ENCODE measurements at places on chromosomes 4 and X.

- DNase-seq: no peak
These were observed 177.0 kb downstream of the CAMK2D start for GRCh38 chr4:113584407-113585150.

GRCh38 chr4:76850010-76850441, 47.9 kb downstream of the SOWAHB start:
- no peak for DNase-seq

DNA sequence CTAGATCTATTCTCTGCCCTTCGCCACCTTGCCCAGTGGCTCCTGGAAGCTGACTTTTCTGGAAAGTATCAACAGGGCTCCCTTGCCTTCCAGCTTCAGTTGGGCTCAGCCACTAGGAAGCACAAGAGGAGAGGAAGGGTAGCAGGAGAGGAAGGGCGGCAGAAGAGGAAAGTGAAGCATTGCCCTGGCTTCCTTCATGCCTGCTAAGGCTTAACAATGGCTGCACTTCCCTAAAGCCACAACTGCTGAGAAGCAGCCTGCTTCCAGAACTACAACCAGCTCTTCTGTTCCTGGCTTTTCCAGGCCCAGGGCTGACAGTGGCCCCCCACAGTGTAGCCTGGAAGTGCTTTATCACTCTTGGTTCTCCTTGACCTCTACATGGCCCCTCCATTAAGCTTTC, 29.1 kb upstream of the PGM2 start:
- no peak for DNase-seq

DNA sequence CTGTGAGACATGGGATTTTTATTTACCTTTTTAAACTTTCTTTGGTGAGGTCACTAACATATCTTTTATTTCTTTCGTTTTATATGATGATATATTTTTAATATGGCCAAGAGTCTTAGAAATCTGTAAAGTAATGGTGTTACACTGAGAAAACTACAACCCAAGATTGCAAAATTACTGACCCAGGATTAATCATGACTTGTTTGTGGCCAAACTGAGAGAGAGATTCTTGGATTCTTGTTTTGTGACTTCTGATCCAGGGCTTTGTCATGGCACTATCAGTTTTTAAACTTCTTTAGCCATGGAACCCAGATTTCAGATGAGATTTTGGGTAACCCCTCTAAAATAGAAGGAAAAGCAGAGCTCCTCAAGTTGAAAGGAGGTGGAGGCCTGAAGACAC, 42.0 kb downstream of the SGMS2 start:
- no peak for DNase-seq

- no peak for DNase-seq
These were observed 70.2 kb upstream of the ETNPPL start for GRCh38 chr4:108833046-108833445.

GRCh38 chr4:117965622-117966021, 68.7 kb upstream of the NDST3 start:
- DNase-seq: no peak

DNA sequence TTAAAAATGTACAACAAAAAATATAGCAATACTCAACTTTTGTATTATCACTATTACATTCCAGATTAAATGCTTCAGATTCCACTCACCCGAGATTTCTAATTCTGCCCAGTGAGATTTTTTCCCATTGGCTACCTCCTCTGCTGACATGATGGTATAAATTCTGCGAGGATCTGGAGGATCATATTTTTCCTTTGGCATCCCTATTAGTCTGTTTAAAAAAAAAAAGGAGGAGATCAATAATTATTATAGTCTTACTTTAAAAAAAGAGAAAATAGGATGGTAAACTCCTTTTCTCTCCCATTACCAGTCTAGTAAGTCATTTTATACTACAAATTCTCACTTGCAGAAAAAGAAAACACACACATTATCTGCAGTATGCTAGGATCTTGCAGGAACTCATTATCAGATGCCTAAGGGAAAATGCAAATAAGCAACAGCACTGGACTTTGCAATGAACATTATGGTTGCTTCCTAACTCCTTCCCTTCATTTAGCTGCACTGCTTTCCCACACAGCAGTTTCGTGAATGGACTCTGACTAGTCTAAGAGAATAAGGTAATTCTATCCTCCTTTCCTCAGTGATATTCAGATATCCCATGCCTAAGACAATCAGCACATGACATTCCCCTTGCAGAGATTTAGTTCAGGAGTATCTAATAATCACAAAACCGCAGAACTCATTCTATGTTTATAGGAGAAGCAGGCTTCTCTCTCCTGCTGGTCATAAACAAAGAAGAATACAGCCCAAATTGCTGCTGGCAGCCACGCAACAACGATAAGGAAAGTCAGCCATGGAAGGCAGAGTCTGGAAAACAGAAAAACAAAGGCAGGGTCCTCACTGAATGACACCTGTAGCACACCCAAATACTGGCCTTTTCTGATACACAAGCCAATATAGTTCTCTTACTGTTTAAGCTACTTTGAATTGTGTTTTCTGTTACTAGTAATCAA, 42.7 kb downstream of the CNOT6L start:
- no peak for DNase-seq

DNA sequence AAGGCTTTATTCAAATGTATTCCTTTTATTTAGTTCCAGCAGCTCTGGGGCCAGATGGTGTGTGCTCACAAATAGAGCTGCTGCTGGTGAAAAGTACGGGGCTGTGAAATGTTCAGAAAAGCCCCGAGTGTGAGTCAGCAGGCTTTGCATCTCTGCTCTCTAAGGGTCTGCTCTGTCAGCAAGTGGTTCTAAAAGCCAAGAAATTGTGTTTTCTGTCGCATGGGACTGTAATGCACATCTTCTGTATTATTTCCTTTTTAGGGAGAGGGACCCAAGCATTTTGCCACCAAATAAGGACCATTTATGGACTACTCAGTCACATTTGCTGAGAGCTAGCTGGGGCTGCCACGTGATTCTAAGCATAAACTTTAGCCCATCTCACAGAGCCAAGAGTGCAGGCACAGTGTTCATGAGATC, 82.9 kb upstream of the NHS start:
- DNase-seq: no peak

DNA sequence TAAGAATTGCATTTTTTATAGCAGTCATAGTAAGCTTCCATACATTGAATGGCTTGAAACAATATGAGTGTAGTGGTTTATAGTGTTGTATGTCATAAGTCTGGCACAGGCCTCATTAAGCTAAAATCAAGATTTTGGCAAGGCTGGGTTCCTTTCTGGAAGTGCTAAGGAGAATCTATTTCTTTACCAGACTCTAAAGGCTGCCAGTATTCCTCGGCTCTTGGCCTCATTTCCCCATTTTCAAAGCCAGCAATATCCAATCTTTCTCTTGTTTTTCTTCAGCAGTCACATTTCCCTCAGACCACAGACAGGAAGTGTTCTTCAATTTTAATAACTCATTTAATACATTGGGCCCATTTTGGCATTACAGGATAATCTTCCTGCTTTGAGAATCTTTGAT, 1155.5 kb upstream of the PABPC4L start:
- no peak for DNase-seq

DNA sequence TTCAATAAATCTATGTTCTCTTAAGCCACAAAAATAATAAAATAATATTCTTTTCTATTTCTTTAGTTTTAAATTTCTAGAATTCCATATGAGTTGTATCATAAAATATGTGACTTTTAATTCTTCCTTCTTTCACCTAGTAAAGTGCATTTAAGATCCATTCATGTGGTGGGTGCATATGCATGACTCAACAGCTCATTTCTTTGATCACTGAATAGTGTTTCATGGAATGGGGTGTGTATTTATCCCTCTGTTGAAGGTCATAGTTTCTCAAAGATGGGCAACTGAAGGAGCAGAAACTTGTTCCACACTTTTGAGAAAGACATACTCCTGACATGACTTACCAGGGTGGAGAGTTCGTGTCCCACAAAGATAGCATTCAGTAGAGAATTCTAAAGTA, 1230.3 kb upstream of the AGA start:
- DNase-seq: no peak

- no peak for DNase-seq
These were observed 44.5 kb upstream of the FAAH2 start for GRCh38 chrX:57241967-57242366.

DNA sequence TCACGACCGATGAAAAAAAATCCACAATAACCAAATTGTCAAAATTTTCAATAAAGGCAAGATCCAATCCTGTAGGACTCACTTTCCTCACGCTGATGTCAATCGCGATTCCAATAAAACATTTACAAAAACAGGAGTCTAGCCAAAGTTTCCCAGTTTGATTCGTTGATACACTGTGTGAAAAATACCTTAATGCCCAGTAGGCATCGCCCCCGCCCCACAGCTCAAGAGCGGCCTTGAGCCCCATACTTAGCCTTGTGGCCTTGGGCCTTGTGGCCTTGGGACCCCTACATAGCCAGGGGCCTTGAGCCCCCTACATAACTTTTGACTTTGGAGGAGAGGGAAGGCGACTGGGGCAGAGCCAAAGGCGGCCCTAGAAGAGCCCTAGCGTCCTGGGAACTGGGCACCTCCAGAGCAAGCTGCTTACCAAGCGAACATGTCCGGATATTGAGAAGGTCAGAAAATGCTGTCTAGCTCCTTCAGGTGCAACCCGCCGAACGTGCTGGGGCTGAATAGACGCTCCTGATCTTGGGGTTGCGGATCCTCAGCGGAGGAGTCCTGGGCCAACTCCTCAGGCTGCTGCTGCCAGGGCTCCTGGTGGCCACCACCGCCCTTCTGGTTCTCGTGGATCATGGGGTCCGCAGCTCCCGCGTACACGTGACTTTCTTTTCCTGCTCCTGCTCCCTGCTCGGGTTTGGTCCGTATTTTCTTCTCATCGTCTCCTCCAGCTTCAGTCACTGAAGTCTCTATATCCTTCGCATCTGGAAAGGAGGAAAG, 62.9 kb downstream of the RHOXF2B start:
- DNase-seq: no peak

DNA sequence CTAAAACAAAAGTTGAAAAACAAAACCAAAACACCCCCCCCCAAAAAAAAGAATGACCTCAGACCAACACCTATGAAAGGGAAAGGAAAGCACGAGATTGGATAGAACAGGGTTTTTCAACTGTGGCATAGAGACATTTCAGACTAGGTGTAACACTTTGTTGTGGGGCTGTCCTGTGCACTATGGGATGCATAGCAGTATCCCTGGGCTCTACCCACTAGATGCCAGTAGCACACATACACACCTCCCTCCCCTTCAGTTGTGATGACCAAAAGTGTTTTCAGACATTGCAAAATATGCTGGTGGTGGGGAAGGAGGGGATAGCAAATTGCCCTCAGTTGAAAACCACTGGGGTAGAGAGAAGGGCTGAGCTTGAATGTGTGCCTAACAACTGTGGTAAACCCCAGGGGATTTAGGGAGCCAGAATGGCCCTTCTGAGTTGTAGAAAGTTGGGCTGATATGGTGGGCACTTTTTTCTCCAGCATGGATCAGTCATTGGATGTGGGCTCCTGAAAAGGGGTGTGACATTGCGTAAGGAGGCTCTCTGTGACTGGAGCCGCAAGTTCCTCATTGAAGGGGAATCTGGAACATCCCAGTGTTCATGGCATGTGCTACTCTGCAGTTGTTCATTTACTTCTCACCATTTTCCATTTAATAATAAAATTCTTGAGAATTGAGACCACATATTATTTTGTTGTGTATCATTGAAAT, 8.8 kb upstream of the GEMIN8 start:
- no peak for DNase-seq

DNA sequence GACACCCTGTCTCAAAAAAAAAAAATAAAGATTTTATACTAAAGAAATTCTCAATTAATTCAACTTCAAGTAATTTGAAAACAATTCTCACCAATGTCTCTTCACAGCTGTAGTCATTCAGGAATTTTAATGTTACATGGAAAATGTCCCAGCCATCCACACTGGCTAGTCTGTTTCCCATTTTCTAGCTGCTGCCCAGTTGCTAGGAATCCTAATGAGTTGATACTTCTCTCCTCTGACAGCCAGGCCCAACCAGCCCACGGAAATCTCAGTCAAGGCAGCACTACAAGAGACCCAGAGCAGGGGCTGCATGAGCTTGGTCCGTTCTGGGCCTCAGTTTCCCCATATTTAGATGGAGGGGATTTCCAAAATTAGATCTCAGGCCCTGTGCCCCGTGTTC, 59.1 kb downstream of the CASP3 start:
- DNase-seq: no peak

DNA sequence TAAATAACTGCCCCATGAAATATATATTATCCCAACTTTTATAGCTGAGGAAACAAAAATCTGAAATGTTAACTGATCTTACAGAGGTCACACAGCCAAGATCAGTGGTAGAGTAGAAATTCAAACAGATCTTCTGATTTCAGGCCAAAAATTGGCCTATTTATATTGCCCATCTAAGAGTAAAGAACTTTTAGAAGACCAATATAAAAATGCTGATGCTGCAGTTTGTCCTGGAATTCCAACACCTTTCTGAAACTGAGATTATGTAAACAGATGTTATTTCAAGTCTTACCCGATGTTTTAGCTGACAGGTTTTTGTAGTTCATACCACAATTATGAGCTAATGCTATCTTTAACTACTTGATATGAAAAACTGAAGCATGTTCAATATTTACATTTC, 51.1 kb downstream of the SPANXN3 start:
- DNase-seq: no peak

GRCh38 chr4:129747756-129748155, 651.8 kb downstream of the C4orf33 start:
- no peak for DNase-seq

DNA sequence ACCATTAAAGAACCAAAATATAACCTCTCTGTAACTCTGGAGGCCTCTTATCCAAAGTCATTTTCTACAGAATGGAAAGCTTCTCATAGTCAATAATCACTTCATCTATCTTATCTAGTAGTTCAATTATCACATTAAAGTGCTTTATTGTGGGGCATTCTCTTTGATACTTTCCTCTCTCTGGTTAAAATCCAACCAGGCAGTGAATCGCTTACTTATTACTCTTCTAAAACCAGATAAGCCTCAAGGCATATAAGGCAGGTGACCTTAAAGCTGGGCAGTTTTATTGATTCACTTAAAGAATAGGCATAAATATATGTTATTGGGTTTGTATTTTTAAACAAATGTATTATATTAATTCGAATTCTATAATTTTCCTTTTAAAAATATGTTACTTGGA, 2162.1 kb upstream of the TENM3 start:
- no peak for DNase-seq

DNA sequence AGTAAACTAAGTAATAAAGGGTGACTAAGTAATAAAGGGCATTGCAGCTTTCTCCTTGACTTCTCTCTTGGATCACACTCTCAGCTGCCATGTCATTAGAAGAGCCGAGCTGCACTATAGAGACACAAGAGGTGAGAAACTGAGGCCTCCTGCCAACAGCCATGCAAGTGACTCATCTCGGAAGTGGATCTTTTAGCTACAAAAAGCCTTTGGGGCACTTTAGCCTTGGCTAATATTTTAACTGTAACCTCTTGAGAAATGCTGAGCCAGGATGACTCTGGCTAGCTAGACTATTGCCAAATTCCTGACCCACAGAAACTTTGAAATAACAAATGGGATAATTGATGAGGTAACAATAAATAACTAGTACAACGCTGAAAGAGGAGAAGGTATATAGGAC, 1.5 kb upstream of the NEIL3 start:
- no peak for DNase-seq

GRCh38 chr4:53232371-53232770, 133.5 kb downstream of the SCFD2 start:
- DNase-seq: no peak

- no peak for DNase-seq
These were observed 3.0 kb upstream of the LAGE3 start for GRCh38 chrX:154481911-154482601.

- DNase-seq: no peak
These were observed 2.9 kb upstream of the HAND2 start for GRCh38 chr4:173532725-173533511.
